ENCODE measurements at places on chromosomes 2 and 18.

DNA sequence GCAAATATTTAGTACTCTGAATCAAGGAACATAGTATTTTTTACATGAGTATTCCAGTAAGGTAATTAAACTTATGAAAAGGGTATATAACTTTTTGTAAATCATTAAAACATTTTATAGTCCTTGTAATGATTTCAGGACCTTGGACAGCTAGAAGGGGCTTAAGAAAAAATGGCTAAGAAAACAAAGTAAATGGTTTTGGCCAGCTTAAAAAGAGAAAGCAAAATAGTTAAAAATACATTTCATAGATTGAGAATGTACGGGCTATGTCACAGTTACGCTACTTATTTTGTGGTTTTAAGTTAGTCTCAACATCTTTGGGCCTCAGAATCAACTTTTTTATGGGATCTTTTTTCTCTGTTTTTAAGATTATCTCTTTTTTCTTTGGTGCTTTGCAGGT, 26.7 kb downstream of the POLI start:
- no peak for DNase-seq

DNA sequence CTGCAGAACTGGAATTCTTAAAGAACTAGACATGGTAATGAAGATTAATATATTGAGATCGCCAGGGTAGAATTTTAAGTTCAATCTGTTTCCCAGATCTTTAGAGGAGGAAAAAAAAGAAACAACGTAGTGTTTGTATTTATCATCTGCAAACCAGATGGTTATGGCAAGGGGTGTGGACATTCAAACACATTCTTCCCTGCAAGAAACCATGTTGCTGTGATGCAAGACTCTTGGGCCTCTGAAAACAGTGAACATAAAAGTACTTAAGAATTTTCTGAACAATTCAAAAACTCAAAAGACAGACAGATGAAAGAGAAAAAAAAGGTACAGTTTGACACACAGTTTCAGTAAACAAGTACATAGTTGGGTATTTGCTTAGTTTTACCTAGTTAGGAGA, 35.6 kb downstream of the COL5A2 start:
- DNase-seq: no peak

- DNase-seq: no peak
Observed at GRCh38 chr2:120681696-120682288, 53.9 kb upstream of the GLI2 start.

- no peak for DNase-seq
Observed at GRCh38 chr2:48948400-48949125, 193.0 kb upstream of the LHCGR start.

GRCh38 chr2:23788100-23788499, 138.8 kb downstream of the ATAD2B start:
- no peak for DNase-seq

- DNase-seq: no peak
Observed at GRCh38 chr2:10675131-10675530, 14.6 kb downstream of the NOL10 start.

DNA sequence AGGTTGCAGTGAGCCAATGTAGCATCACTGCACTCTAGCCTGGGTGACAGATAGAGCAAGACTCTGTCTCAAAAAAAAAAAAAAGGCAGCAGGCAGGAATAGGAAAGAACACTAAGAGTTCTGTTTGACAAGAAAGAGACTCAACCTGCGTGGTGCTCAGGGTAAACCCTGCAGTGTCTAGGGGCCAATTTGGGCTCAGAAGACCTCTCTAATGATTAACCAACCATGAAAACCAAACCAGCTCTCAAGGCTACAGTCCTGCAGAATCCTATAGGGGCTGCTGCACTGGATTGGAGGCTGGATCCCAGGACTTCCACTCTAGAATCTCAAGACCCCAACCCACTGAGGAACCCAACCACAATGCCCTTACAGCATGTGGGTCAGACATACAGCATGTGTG, 2.4 kb downstream of the TRABD2A start:
- no peak for DNase-seq

GRCh38 chr18:24460388-24460787, at the start of gene HRH4:
TSS of gene HRH4 (plus strand) at chr18:24460637. CDS start at chr18:24460729, 92 bp downstream.
- DNase-seq: no peak

DNA sequence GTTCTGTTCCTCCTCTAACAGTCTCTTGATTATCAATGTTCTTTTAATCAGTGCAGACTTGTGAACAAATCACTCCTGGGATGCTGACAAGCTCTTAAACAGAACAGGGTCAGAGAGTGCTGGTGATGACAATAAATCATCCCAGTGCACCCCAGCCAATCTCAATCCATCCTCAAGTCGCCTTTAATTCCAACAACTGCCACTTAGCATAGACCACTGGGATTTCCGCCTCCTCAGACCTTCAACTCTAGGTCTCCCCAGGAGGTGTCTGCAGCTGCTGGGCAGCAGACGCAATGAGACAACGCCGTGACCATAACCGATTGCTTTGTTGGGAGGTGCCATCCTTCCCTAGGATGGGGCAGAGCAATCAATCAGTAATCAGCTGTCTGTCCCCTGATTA, 184.2 kb upstream of the ACAA2 start:
- no peak for DNase-seq
